Breast epithelium (tissue), 4 donors: ENCODE measurements at places on chromosomes 12 and 14.

DNA sequence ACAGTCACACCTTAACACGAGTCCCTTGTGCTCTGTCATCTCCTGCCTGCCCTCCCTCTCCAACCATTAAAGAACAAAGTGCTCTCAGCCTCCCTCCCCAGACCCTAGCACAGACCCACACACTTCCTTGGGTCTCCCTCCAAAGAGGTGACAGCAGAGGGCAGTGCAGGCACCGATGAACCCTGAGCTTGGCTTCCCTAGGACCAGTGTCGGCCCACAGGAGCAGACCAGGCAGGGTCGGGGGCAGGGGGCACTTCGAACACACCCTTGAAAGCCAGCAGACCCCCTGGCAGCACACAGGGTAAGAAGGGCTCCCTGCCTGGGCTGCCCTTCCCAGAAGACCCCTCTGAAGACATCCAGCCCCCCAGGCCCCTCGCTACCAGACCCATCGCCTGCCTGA lies 7.0 kb downstream of the CDK2AP1 start:
- H3K27me3 ChIP-seq: no peaks in the 10 kb centered on the region
- no peaks in the 10 kb centered on the region for H3K36me3 ChIP-seq
- no peak overlapping the region for H3K27ac ChIP-seq
- H3K4me3 ChIP-seq: no peak overlapping the region

- H3K27ac ChIP-seq: no peak overlapping the region
- H3K4me3 ChIP-seq: no peak overlapping the region
- H3K27me3 ChIP-seq: no peaks in the 10 kb centered on the region
- no peaks in the 10 kb centered on the region for H3K4me1 ChIP-seq
These were observed 56.0 kb upstream of the MGAT4C start for GRCh38 chr12:86312232-86312631.

DNA sequence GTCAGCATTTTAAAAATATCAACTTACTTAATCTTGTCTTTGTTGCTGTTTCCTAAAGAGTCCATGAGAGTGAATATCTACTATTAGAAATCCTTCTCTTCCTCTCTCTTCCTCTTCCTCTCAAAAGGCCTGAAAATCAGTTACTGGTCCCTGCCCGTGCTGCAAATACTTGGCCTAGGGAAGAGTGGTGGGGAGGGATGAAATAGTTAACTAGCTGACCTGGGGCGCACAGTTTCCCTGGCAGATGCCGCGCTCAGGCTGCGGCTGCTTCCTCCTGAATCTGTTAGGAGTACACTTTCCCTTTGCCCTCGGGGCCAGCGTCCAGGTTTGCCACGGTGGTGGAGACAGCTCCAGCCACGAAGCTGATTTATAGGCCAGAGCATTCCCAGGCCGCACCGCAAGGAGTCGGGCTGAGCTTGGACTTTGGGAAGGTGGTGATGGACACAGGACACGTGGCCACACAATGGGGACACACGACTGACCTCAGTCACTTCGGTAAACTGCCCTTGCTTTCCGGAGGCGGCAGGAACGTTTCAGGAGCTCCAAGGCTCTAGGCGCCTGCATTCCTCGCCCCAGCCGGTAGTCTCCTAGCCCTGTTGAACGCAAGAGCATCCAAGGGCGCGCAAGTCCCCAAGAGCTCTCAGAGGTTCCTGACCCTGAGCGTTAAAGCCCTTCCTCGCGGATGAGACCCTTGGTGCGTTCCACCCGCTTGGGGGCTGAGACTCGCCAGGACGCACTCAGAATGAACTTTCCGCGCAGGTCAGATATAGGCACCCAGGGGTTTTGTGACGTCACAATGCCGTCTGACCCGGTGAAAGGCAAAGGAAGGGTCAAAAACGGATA lies 7.1 kb upstream of the ASCL1 start:
- H3K4me3 ChIP-seq: no peak overlapping the region
- no peaks in the 10 kb centered on the region for H3K27me3 ChIP-seq
- H3K36me3 ChIP-seq: no peaks in the 10 kb centered on the region
- no peak for DNase-seq
- no peaks in the 10 kb centered on the region for H3K4me1 ChIP-seq
- no peak overlapping the region for H3K27ac ChIP-seq

DNA sequence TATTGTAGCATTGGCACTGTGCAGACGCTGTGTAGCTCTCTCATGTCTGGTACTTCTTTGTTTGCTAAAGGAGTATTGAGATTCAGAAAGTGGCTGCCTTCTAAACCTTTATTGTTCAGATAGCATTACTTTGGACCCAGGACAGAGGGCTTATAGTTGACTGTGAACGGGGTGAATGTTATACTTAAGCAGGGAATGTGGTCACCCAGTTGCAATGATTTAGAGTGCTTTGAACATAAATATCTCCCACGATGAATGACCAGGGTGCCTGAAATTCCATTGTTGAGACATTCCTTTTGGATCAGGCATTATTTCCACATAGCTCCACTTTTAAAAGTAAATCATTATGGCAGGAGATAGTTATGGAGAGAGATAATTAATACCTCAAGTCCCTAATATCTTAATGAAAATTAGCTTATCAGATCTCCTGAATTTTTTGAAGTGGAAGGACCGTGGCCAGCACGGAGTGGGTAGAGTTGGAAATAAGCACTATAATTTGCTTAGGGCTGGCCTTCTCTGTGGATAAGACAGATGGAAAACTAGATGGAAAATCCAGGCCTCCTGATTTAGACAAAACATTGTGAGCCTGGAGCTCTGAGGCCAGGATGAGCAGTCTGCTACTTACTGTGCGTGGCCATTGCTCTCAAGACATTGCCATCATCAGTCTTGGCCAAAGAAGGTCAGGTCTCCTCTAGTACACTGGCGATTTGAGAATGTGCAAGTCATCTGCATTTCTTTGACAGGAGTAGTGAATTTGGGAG lies 114.5 kb downstream of the ETV6 start:
- H3K27me3 ChIP-seq: no peaks in the 10 kb centered on the region
- H3K4me3 ChIP-seq: no peak overlapping the region
- no peaks in the 10 kb centered on the region for H3K4me1 ChIP-seq
- H3K27ac ChIP-seq: peak overlapping the region; percentile 48
- no peak for DNase-seq

GRCh38 chr12:104473374-104473983 lies 16.7 kb downstream of the CHST11 start:
- no peaks in the 10 kb centered on the region for H3K4me1 ChIP-seq
- no peaks in the 10 kb centered on the region for H3K27me3 ChIP-seq
- DNase-seq: no peak
- no peaks in the 10 kb centered on the region for H3K36me3 ChIP-seq

DNA sequence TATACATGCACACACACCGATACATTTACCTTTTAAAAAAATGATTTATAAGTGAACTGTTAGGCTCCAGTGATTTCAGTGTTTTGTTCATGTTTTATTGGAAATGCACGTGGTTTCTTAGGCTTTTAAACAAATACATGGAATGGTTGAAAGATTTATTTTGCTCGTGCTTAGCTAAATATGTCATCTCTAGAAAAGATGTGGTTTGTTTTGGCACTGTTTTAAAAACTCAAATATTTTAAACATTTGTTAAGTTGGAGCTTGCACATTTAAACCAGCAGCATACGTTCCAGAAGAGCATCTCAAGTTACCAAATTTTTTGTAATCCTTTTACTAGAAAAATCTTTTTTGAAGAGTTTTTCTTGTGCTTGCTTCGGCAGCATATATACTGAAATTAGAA lies 44.5 kb downstream of the FOXA1 start:
- peaks cover 6% of the 10 kb centered on the region for H3K36me3 ChIP-seq
- H3K27ac ChIP-seq: no peak overlapping the region
- no peaks in the 10 kb centered on the region for H3K4me1 ChIP-seq
- no peak for DNase-seq
- H3K4me3 ChIP-seq: no peak overlapping the region
- no peaks in the 10 kb centered on the region for H3K27me3 ChIP-seq

DNA sequence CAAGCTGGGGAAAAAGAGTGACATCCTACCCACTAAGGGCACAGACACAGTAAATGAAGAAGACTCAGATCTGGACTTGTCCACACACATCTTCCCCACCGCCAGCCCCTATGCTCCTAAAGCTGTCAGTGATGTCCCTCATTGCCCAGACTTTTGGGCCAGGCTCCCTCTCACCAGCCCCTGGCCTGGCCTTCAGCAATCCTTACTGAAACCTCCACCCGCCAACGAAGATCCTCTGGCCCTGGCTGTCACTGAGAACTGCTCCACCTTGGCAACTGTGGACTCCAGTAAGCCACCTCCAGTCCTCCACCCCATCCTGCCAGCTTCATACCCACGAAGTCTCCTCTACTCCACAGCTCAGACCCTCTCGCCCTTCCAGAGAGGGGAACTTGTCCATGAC lies 23.3 kb downstream of the FIGNL2 start:
- no peaks in the 10 kb centered on the region for H3K27me3 ChIP-seq
- H3K36me3 ChIP-seq: no peaks in the 10 kb centered on the region
- H3K4me3 ChIP-seq: no peak overlapping the region
- DNase-seq: no peak
- no peak overlapping the region for H3K27ac ChIP-seq

DNA sequence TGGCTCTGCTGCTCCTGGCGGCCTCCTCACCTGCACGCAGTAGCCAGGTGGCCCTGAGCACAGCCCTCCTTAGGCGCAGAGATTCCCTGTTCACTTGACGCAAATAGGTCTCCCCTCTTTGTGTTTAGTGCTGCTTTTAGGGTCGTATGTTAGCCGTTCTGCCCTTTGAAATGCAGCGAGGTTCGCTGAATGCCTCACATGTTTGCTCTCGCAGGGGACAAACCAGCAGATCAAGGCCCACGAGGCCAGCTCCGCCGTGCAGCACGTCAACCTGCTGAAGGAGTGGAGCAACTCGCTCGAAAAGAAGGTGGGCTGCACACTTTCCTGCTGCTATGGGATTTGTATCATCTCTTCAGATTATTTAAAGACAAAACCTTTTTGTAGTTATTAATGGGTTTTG lies 31.4 kb upstream of the AMN start:
- H3K27me3 ChIP-seq: no peaks in the 10 kb centered on the region
- no peaks in the 10 kb centered on the region for H3K4me1 ChIP-seq
- H3K27ac ChIP-seq: no peak overlapping the region
- no peak overlapping the region for H3K4me3 ChIP-seq
- H3K36me3 ChIP-seq: no peaks in the 10 kb centered on the region

DNA sequence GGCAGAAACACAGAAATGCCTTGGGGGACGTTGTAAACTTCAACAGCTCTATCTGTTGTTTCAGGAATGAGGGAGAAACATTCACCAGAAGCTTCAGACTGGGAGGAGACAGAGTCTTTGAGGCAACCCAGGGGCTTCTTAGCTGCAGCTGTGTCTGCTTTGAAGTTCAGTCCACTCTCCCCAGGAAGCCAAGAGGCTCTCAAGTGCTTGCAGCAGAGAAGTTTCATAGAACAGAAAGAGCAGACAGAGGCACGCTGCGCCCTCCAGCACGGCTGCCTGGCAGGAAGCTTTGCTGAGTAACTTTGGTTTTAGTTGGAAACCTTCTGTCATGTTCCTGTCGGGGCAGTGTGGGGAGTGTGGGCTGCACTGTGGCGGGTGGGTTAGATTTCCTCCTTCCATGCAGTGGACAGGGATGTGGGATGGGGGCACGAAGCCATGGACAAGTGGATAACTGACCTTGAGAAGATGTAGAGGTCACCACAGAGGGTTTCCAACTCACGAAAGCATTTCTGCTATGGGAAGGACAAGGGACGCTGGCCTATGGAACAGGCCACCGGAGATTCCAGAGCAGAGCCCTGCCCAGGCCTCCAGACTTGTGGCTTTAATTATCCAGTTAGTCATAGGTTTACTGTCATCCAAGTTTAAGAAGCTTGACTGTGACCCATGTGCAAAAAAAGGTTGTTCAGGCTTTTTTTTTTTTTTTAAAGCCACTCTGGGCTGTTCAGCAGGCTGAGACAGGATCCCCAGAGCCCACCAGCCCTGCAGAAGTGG lies 107.7 kb downstream of the ARF6 start:
- H3K27me3 ChIP-seq: no peaks in the 10 kb centered on the region
- peaks cover 25% of the 10 kb centered on the region for H3K4me1 ChIP-seq
- H3K4me3 ChIP-seq: no peak overlapping the region
- peak overlapping the region; percentile 96 for H3K27ac ChIP-seq

GRCh38 chr12:6140651-6141447 lies 16.4 kb upstream of the VWF start:
- H3K27ac ChIP-seq: no peak overlapping the region
- H3K4me3 ChIP-seq: no peak overlapping the region
- no peaks in the 10 kb centered on the region for H3K36me3 ChIP-seq
- no peak for DNase-seq
- H3K4me1 ChIP-seq: no peaks in the 10 kb centered on the region

DNA sequence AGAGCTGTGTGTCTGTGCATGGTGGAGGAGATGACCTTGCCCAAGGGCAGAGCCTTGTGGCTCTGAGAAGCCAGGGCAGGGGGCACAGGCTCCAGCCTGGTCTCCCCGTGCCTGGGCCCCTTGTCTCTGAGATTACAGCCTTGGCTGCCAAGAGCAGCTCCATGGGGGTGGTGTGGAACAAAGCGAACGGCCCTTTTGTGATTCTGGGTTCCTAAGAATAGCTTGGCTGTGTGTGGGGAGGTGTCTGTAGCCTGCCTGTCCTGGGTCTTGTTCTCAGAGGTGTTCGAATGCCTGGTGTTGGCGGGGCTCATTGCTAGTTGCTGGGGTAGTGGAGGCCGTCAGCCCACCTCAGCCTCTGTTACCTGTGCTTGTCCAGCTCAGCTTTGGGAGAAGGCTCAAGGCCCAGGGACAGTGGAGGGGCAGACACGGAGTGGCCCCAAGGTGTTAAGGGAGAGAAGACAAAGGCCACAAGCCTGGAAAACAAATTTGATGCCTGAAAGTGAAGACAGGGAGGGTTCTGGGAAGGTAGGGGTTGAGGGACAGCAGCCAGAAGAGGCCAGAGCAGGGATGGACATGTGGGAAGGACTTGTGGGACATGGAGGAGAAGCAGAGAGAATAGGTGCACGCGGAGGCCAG lies 7.4 kb upstream of the MYH7 start:
- H3K4me1 ChIP-seq: no peaks in the 10 kb centered on the region
- H3K27ac ChIP-seq: no peak overlapping the region
- H3K36me3 ChIP-seq: no peaks in the 10 kb centered on the region
- H3K27me3 ChIP-seq: no peaks in the 10 kb centered on the region
- no peak for DNase-seq

DNA sequence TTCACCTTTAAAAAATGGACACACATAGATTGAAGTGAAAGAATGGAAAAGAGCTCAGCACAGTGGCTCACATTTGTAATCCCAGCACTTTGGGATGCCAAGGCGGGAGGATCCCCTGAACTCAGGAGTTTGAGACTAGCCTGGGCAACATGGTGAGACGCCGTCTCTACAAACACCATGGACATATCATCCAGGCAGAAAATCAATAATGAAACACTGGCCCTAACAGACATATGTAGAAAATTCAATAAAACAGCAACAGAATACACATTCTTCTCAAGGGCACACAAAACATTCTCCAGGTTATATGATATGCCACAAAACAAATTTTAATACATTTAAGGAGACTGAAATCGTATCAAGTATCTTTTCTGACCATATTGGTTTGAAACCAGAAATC lies 7.4 kb downstream of the WASHC3 start:
- no peak overlapping the region for H3K27ac ChIP-seq
- H3K4me3 ChIP-seq: no peak overlapping the region
- H3K27me3 ChIP-seq: no peaks in the 10 kb centered on the region
- H3K4me1 ChIP-seq: no peaks in the 10 kb centered on the region

DNA sequence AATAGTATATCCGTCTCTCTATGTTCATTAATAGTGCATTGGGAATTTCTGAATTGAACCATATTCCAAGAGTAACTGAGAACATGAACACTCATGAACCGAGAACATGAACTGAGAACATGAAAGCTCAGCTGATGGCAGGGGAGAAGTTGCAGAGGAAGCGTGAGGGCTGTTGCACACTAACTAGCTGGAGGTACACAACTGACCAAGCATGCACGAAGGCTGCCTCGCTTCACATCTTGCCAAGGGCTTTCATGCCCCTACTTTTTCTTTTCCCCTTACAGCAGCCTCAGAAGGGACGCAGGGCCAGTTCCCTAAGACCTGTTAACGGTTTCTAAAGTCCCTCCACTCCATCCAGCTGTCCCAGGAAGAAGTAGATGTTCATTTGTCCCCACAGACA lies 4.3 kb downstream of the RNASE1 start:
- no peak for DNase-seq
- H3K4me1 ChIP-seq: no peaks in the 10 kb centered on the region
- no peaks in the 10 kb centered on the region for H3K27me3 ChIP-seq
- H3K27ac ChIP-seq: no peak overlapping the region
- H3K4me3 ChIP-seq: no peak overlapping the region
